ENCODE measurements at places on chromosomes 1 and 21.

GRCh38 chr1:156167536-156167935 is 14.2 kb downstream of the SEMA4A start:
- no peak for DNase-seq

- no peak for DNase-seq
These were observed 1.7 kb upstream of the ACTRT2 start for GRCh38 chr1:3019516-3020051.

DNA sequence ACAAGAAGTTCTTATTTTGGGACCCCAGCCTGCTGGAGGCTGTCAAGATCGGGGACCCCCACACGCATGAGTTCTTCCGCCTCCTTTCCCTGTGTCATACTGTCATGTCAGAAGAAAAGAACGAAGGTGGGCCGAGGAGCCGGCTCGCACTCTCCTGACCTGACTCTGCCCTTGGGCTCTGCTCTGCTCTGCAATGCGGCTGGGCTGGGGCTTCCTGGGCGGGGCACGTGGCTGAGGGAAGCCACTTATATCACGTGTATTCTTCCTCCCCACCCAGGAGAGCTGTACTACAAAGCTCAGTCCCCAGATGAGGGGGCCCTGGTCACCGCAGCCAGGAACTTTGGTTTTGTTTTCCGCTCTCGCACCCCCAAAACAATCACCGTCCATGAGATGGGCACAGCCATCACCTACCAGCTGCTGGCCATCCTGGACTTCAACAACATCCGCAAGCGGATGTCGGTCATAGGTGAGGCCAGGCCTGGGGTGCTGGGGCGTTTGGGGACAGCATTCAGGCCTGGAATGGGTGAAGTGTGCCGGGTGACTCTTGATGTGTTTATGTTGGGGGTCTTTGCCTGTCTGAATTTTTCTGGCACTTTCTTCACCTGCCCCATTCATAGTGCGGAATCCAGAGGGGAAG is 17.6 kb downstream of the ATP8B2 start:
- DNase-seq = no peak

DNA sequence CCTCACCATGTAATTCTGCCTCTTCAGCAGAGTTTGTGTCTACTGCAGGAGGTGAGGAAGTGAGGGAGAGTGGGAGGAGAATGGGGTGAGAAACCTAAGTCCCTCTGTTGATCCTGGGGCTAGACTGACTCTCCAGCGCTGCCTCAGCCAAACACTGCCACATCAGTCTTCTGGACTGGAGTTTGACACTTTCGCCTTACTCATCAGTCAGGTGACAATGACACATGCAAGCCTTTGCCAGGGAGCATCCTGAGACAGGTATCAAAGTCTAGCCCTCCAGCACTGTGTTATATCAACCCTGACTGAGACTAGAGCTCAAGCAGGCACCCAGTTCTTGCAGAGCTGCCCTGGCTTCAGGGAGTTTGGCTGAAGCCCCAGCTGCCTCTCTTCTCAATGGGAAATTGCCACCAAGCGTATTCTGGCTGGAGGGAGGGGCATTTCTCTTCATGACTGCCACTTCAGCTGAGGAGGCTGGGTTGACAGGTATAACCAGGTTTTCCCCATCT is 33.3 kb upstream of the SUCO start:
- no peak for DNase-seq

DNA sequence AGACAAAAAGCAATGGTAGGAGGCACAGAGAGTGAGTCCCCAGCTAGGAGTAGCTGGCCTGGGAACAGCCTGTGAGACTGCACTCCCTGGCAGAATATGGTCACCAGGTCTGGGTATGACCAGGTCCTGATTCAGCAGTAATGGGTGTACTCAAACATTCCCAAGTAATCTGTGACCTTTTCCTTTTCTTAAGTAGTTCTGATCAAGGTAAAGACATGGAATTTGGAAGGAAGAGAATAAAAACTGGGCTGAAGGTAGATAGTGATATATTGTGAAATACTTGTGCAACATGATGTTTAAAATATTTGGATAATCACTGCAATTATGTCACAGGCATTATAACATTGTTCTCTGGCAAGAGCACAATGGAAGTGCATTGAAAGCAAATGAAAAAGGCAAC is 147.2 kb upstream of the DPYD start:
- no peak for DNase-seq

All from MV-4-11 (cell line).